Right cardiac atrium (tissue), 5 donors: ENCODE measurements at places on chromosomes 1 and 21. TPM values are rescaled to one million over a fixed set of nuclear protein-coding genes. Genes with fewer than 3 reads are reported as not detected.
A peak's percentile ranks its signal among the peaks of the same experiment; 100 is the strongest.

GRCh38 chr1:62977366-62977765 is 193.4 kb downstream of the ATG4C start:
- DNase-seq, result no peak

COL9A2 gene
- 0.92 TPM for total RNA-seq

DNA sequence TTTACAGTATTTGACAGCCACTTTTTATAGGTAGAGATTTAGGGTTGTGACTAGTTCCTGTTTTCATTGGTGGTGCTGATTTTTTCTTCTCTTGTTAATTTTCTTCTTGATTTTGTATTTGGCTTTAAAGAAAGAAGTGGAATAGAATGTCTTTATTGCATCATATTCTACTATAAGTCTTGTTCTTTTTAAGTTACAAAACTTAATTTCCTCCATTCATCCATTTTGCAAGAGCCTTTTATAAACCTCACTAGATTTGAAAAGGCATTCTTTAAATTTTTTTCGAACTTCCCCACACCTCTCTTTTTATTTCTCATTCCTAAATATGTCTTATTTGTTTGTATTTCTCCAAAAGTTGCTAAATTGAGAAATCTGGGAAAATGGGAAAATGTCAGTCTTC is 1368.6 kb upstream of the ADGRL4 start:
- DNase-seq, result no peak

FHAD1 gene
- 0.09 TPM for total RNA-seq

- DNase-seq, result no peak
Observed at GRCh38 chr1:109981004-109981335, 3.6 kb upstream of the AHCYL1 start.

DNA sequence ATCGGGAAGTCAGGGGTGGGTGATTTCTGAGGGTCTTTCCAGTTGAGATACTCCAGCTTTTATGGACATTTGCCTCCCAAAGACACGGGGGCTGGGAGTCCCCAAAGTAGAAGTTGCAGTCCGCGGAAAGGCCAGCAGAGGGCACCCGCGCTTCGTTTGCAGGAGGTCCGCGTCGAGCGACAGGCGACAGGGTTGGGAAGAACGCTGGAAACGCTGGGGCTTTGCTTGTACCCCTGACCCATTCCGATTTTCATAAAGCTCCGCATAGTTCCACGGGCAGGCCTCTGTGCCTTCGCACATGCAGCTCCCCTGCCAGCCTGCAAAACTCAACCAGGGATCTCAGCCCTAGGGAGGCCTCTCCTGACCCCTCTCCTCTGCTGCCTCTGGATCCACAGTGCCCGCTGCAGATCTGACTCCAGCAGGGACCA is 44.2 kb upstream of the LAPTM5 start:
- DNase-seq, result peak; percentile 93

DNA sequence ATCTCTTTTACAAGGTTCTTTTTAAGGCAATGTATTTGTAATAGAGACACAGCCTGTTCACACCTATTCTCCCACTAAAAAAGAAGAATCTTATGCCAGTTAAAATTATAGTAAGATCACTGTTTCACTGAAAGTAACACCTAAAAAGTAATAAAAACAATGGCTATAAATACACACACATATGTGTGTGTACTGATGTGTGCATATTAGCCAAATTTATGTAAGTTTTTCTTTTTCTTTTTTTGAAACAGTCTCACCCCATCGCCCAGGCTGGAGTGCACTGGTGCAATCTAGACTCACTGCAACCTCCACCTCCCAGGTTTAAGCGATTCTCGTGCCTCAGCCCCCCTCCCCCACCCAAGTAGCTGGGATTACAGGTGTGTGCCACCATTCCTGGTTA is 56.8 kb upstream of the SLC30A10 start:
- DNase-seq, result no peak

DNA sequence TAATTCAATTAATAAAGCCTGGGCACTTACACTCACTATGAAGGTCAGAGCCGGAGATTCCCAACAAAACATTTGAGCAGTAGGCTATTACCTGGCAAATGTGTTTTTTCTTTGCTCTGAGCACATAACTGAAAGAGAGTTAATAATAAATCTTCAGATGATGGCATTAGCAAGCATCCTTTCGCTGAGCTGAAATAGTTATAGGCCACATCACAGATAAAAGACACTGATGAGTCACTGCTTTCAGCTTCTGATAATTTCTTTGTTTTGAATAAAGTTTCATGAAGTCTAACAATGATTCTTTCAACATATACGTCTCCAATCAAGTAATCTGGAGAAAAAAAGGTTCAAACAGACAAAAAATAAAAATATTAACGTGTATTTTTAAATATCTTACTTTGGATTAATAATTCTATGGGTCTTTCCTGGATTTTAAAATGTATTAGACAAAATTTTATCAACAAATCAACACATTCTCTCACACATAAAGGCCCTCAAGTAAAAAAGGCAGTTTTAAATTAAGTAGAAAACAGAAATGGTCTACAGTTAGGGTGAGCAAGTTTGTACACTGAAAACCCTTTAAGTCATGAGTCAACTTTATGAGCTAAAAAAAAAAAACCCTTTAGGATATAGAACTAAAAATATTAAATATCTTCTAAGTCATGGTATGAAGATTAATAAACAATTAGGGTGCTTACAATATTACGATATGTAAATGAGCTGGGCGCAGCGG is 33.1 kb downstream of the LTN1 start:
- no peak for DNase-seq

DNA sequence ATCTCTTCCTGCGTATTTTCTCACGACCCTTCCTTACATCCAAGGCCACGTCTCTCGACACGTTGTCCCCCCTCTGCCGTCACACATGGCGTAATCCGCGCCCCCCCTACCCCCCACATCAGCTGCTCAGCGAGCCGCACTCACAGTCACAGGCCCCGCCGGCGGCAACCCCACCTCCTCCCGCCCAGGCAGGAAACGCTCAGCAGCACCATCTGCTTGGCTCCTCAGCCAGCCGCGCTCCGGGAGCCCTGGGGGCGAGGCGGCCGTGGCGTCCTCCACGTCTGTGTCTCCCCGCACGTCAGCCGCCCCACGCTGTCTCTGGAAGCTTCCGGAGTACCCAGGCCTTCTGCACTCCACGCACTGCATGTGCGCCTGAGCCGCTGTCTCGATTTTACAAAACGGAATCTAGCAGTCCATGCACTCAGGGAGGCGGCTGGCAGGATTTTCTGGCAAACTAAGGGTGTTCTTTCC is 64.6 kb downstream of the SIK1 start:
- peak; percentile 93 for DNase-seq

DNA sequence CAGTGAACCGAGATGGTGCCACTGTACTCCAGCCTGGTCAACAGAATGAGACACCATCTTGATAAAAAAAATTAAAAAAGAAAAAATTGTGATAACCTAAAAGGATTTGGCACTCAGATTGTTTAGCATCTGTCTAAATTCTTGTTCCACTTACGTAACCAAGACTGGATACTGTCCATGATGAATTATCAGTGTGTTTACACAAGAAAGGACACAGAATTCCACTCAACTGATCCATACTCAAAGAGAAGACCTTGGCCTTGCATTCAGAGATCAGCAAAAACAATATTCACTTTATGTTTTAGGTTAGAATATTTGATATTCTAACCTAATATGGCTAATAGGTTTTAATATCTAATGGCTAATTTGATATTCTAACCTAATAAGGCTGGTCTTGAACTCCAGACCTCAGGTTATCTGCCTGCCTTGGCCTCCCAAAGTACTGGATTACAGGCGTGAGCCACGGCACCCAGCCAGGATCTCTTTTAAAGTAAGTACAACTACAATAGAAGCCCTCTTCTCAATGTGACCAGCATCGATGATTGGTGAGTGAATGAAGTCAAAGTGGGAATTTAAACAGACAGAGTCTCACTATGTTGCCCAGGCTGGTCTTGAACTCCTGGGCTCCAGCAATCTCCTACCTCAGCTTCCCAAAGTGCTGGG is 43.1 kb upstream of the COX20 start:
- no peak for DNase-seq

MAP1LC3C gene
- not detected for total RNA-seq

DNA sequence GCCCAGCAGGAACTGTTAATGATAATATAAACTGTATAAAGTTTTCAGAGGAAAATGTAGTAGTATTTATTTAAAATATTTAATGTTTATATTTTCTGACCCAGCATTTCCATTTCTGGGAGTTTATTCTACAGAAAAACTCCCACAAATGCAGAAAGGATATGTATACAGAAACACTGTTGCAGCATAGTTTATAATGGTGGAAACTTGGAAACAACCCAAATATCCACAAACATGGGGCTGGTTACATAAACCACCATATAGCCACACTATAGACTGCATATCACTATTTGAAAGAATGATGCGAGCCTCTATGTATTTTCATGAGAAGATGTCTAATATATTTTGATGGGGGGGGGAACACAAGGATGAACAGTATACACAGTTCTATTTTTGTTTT is 31.5 kb upstream of the KCNN3 start:
- DNase-seq, result no peak

ADPRS gene
- total RNA-seq, result 13.0 TPM

DNA sequence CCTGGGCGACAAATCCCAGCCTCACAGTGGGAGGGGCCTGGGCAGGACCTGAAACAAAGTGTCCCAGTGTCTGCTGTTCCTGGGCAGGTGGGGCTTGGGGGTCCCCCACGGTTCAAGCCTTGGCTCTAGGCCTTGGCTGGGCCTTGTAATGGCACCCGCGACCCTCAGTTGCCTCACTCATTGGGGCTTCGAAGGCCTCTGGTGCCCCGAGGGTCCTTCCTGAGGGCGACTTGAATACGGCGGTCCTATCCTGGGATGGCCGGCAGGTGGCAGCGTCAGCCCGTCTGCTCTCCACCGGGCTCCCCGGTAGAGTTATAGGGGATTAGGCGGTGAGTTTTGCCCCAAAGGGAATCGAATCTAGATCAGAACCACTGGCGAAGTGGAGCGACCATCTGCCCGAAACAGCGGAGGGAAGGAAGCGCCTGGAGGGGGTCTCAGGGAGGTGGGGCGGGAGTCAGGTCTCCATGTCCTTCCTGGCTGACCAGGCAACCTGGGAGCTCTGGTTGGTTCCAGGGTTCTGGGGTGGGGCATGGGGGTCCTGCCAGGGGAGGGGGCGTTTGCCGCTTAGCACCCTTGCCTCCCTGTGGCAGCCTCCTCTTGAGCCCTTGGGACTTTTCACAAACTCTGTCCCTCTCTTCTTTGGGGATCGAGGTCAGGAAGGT is 2.1 kb upstream of the PEX10 start:
- peak; percentile 90 for DNase-seq

ADAMTSL4 gene
- 57.0 TPM for total RNA-seq

DNA sequence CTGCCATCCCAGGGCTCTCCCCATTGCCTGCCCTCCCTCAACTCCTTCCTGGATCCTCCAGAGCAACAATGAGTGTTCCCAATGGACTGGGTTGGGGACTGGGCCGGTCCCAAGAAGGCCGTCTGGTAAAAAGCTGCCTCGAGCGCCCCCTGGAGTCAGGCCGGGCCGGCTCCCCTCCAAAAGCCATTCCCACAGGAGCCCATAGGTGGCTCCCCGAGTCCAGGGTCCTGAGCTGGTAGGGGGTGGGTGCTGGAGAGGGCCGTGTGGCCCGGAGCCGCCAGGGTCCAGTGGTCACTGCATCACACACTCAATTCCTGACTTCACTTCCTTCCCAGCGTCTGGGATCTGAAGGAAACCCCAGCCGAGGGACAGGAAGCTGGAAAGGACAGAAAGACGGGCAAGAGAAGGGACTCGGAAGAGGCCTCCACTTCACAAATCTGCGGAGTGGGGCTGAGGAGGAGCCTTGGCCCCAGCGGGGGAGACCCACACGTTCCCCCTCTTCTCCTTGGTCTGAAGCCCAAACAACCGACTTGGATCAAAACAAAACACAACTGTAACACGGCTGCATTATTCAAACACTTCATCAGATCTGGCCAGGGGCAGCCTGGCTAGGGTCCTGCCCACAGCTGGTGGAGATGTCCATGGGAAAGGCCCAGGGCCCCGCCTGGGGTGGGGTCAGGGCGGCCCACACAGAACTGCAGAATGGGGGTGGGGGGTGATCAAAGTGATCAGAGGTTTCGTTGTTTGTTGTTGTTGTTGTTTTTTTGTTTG is 10.9 kb upstream of the ALDH4A1 start:
- peak; percentile 86 for DNase-seq

GRCh38 chr1:236400061-236400603 is 6.0 kb downstream of the EDARADD start:
- DNase-seq, result no peak

CFHR5 gene
- not detected for total RNA-seq

- no peak for DNase-seq
Observed at GRCh38 chr1:197465528-197466327, 197.7 kb downstream of the CRB1 start.

DNA sequence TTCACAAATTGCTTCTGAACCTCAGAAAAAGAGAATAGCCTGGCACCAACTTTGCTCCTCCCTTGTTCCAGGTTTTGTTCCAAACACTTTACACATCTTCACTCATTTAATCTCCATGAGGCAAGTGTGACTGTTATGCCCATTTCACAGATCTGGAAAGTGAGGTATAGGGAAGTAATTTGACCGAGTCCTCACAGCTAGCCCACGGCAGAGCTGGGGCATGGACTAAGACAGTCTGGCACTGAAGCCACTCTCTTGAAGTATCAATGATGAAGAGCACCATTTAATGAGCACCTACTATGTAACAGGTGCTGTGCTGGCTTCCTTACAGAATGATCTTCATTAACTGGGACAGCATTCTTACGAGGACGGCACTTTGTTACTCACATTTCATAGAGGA is 19.0 kb downstream of the C1QB start:
- no peak for DNase-seq

- DNase-seq, result peak; percentile 54
Observed at GRCh38 chr1:243848858-243849420, 1.1 kb downstream of the AKT3 start.

ESRRG gene
- total RNA-seq, result 44.6 TPM

DNA sequence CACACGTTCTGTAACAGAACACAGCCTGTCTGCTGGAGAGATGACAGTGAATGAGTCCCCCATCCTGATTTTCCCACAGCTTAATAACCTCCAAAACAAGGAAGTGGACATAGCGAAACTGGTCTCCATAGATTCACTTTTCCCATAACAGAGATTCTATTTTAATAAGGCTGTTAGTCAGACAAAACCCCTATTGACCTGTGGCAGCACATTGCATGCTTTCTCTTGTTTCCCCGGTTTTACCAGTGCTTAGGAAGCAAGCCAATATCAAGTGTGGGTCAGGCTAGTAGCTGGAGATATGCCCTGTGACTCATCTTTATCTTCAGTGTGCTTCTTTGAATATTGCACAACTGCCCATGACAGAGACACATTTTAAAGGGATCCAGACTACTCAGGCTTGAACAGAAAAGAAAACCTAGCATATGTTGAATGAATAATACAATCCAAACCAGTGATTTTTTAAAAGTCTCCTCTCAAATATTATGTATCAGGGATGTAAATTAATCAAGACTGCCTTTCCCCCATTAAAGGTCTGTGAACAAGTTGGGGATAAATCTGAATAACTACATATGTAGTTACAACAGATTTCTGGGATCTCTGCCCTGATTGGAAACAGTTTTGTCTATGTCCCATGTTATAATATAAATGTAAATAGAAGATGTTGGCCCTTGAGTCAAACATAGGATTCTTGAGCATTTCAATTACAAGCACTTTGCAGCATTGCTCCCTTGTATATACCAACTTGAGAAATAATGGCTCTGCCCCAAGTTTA is 11.9 kb upstream of the CLDN8 start:
- no peak for DNase-seq
